Right ventricle myocardium superior (tissue), 1 donor: ENCODE measurements at places on chromosomes 1 and 21. TPM values are rescaled to one million over a fixed set of nuclear protein-coding genes. Genes with fewer than 3 reads are reported as not detected.

The PEAR1 gene
- 6.7 TPM for total RNA-seq

The SPTA1 gene
- not detected for total RNA-seq

The CTTNBP2NL gene
- 12.6 TPM for total RNA-seq

The DSCAM gene
- not detected for total RNA-seq

The C1QB gene
- total RNA-seq = 130 TPM

The DMAP1 gene
- 25.7 TPM for total RNA-seq

The MFAP2 gene
- 4.1 TPM for total RNA-seq

The SPRR2F gene
- not detected for total RNA-seq

The CCDC28B gene
- total RNA-seq = 25.0 TPM

The RABIF gene
- total RNA-seq = 4.5 TPM

The HRNR gene
- total RNA-seq = not detected

The OR6K3 gene
- not detected for total RNA-seq

The MIGA1 gene
- total RNA-seq = 8.7 TPM

The FAM167B gene
- 8.1 TPM for total RNA-seq

The OR2L8 gene
- not detected for total RNA-seq

The CLDN14 gene
- not detected for total RNA-seq

The MMEL1 gene
- total RNA-seq = 0.48 TPM

The TMEM81 gene
- total RNA-seq = 2.7 TPM

The GIPC2 gene
- total RNA-seq = 2.0 TPM

The TMEM82 gene
- not detected for total RNA-seq

The SPRR2A gene
- not detected for total RNA-seq

The RHBDL2 gene
- total RNA-seq = not detected

The IFNLR1 gene
- 2.8 TPM for total RNA-seq

The GRHL3 gene
- not detected for total RNA-seq

The LCE1E gene
- total RNA-seq = not detected

The AKNAD1 gene
- total RNA-seq = not detected

The RGS8 gene
- total RNA-seq = not detected

The S100A16 gene
- total RNA-seq = 44.3 TPM

The FAM72B gene
- total RNA-seq = not detected

The LINGO4 gene
- 0.78 TPM for total RNA-seq

The NFIA gene
- total RNA-seq = 89.5 TPM

The ESPN gene
- total RNA-seq = 0.56 TPM

The TRPM2 gene
- 1.9 TPM for total RNA-seq

The PGBD5 gene
- 12.8 TPM for total RNA-seq

The AVPR1B gene
- total RNA-seq = not detected
